ENCODE measurements at places on chromosomes 6 and 20.

DNA sequence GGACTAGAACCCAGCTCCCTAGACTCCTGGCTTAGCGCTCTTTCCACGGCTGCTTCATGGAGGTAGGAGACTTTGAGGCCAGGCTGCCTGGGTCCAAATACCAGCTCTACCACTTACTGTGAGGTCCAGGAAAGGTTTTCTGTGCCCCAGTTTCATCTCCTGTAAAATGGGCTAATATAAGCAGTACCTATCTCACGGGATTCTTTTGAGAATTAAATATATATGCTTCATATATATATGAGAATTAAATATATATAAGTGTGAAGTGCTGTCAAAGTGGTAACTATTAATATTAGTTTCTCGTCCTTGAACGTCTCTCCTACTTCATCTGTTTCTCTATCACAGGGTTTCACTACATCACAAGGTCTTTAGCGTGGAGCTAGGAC is 10.2 kb upstream of the LY6G5C start:
- DNase-seq: no peak

GRCh38 chr20:19926591-19926990 is 90.6 kb upstream of the NAA20 start:
- no peak for DNase-seq

DNA sequence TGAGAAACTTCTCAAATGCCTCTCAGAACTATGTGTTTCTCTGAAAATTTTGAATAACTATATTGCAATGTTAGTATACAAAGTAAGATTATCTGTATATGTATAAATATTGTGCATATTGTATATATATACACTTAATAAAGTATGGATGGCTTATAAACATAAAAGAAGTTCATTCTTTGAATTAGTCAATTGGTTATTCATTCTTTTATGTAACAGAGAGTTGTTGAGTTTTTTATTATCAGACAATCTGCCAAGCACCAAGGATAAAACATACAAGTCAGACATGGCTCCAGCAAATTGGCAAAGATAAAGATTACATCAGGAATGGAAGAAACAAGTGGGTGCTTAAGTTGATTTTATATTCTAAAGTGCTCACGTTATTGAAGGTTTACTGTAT is 289.1 kb upstream of the EYS start:
- no peak for DNase-seq

DNA sequence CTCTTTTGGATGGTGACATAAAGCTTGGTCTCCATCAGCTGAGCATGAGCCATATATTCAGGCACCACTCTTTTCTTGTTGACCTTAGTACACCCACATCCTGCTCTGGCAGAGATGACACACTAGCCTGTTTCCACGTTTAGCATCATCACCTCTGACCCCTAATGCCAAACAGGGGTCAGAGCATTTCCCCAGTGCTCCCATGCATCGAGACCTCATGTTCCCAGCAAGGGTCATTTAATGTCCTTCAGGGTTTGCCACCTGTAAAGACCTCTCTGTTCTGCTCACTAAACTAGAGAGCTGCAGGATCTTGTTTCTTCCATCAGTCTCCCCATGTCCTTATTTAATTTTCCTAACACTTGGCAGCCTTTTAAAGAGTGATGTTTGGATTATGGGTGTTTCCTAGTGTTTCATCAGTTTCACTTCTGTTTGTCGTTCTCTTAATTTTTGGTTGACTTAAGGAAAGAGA is 97.5 kb downstream of the AIG1 start:
- DNase-seq: no peak

DNA sequence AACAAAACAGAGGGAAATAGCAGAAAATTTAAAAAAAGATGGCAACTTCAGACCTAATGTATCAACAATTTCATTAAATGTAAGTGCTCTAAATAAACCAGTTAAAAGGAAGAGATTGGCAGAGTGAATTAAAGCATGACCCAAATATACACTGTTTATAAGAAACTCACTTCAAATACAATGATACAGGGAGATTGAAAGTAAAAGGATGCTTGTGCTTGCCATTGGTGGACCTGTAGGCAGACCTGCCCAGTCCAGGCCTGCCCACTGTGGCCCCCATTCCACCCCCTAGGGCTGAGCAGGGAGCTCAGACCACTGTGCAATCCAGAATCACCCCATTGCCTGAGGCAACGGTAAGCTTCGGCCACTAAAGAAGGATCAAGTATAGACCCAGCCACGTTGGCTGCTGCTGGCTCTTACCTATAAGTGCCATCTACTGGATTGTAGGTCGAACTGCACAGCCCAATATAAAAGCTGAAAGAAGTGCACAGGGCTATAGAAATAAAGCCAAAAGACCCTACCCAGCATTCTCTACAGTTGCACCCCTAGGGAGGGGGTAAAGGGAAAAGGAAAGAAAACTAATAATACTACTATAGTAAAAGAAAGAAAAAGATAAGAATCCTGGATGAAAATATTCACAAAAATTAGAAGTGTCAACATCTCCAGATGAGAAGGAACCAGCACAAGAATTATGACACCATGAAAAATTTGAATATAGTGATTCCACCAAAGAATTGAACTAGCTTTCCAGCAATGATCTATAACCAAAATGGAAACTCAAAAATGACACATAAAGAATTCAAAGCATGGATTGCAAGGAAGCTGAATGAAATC is 36.1 kb downstream of the PSMB1 start:
- peak; percentile 65 for DNase-seq

DNA sequence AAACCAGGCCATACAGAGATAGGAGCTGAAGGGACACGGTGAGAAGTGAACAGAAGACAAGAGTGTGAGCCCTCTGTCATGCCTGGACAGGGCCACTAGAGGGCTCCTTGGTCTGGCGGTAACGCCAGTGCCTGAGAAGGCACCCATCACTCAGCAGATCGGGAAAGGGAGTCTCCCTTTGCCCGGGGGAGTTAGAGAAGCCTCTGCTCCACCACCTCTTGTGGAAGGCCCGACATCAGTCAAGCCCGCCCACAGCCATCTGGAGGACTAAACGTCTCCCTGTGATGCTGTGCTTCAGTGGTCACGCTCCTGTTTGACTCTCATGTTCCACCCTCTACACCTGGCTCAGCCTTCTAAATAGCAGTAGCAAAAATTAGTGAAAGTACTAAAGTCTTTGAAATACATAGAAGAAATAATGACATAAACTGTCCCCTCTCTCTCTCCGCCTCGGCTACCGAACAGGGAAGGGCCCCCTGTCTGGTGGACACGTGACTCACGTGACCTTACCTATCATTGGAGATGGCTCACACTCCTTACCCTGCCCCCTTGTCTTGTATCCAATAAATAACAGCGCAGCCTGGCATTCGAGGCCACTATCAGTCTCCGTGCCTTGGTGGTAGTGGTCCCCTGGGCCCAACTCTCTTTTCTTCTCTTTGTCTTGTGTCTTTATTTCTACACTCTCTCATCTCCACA is 66.7 kb downstream of the RPP21 start:
- DNase-seq: peak; percentile 60

All from MCF 10A (cell line).